ENCODE measurements at places on chromosomes 4 and X.

GRCh38 chr4:92305148-92305877, 1.5 kb downstream of the GRID2 start:
- peak; percentile 75 for DNase-seq

- DNase-seq = peak; percentile 98
Observed at GRCh38 chrX:2928583-2929434, at the start of gene ARSD. ARSD (minus strand) TSS chrX:2929339; CDS start chrX:2929275, 64 bp downstream.

GRCh38 chr4:155679343-155679742, 12.7 kb downstream of the GUCY1A1 start:
- no peak for DNase-seq

DNA sequence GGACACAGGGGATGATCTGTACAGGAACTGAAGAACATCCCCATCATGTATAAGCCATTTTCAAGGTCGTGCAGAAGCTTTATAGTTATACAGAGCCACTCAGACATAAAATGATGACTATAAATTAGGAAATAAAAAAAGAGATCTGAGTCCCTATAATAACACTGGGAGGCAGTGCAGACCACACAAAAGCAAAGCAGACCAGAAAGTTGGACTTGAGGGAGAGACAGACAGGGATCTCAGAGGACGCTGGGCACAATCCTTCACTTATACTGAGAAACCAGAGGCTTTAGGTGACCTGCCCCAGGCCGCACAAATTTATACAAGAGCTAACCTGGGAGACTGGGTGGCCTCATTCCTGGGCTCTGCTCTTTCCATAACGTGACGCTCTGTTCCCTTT, 70.5 kb downstream of the HADH start:
- peak; percentile 38 for DNase-seq

DNA sequence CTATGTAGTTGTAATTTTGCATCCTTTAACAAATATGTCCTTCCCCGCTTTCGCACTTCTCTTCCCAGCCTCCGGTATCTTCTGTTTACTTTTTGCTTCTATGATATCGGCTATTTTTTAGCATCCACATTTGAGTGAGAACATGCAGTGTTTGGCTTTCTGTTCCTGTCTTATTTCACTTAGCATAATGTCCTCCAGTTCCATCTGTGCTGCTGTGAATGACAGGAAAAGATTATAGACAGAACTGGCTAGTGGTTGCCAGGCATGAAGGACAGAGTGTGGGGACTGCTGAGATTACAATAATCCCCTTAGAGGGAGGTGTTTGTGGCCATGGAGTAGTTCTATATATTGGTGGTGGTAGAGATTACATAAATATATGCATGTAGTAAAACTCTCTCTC, 588.6 kb downstream of the NLGN4X start:
- DNase-seq = no peak

DNA sequence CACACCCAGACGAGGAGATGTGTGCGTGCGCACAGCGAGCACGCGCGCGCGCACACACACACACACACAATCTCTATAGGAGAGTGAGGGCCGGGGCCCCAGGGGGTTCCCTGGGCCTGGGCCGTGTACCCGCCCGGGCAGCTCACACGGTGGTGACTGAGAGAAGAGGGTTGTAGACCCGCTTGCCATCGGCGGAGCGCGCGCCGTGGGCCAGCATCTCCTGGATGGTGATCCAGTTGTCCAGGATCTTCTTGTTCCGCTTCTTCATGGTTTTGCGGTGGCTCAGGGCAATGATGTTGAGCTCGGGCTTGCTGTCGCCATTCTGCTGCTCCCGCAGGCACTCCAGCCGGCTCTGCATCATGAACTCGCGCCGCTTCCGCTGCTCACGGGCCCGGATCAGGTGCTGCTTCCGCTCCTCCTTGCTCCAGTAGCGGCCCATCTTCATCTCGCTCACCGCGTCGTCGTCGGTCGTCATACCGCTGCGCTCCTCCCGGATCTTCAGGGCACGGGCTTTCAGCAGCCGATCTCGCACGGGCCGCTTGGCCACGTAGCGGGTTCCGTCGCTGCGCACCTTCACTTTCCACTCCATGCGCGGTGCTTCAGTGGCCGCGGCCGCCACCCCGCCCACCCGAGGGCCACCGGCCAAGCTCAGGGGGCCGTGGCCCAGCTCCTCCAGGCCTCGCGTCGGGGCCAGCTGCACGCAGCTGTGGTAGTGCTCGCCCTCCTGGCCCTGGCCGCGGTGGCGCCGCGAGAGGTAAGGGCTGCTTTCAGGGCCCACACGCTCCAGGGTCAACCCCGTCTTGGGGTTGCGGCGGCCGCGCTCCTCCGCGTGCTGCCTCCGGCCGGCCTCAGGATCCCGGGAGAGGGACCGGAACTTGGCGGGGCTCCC, 9.0 kb downstream of the SSR4 start:
- DNase-seq = no peak

GRCh38 chr4:147811878-147812277, 80.0 kb downstream of the ARHGAP10 start:
- no peak for DNase-seq

- DNase-seq = no peak
Observed at GRCh38 chr4:139958739-139959098, 195.3 kb downstream of the MAML3 start.

DNA sequence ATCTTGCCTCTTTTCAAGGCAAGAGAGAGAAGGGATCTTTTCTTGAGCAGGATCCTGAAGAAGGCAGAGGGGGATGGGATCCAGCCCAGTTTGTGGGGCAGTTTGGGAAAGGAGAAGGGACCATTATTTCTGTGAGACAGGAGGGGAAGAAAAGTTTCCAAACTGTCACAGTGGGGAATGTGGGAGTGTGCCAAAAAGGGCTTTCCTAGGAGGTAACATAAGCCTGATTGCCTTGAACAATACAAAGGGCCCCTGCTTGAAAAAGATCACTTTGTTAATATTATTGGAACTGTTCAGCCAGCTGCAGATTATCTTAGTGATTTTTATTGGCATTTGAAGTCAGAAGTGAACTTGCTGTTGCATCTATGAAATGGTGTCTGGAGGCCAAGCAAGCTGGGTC, 55.2 kb downstream of the MTM1 start:
- DNase-seq = peak; percentile 38

- no peak for DNase-seq
Observed at GRCh38 chr4:104906276-104906675, 240.4 kb upstream of the TET2 start.

DNA sequence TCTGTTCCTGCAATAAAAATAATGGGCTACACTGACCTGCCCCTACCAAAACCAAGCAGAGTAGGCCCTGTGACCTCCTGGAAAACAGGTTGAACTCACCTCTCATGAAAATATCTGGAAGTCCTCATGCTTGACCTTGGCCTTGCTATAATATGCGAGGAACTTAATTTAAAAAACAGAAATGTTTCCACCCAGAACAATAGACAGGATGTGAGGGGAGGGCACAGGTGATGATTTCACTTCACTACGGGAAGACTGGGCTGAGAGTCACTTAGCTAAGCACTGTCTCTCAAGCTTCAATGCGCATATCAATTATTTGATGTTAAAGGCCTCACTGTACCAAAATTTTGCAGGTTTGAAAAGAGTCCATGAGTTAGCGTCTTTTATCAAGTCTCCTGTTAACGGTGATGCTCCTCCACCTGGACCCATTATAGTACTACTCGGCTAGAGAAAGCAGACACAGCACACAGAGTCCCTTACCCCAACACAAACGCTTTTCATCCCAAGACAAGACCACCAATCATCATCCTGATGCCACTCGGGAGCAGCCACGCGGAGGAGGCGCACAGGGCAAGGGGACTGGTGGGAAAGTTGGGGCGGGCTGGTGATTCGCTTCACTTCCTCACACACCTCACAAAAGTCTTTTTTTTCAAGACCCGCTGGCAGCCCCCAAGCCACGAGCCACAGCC, 25.9 kb downstream of the ZNF721 start:
- peak; percentile 40 for DNase-seq

GRCh38 chr4:5795580-5795979, 84.6 kb downstream of the EVC start:
- no peak for DNase-seq

DNA sequence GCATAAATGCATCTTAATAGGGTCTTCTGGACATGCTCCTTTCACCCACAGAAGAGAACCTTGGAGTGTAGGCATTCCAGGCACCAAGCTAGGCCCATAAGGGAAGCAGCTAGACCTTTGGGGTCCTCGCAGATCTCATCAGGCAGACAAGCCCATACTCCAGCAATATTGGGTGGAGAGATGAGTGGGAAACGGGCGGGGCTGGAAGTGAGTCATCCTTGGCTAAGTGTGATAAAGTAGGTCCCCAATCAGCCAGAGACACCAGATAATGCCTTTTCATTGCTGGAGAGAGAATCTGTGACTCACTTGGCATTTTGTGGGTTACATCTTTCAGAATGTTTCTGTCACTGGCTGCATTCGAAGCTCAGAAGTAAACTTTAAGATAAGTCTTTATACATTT, 133.3 kb upstream of the MBNL3 start:
- DNase-seq = no peak

DNA sequence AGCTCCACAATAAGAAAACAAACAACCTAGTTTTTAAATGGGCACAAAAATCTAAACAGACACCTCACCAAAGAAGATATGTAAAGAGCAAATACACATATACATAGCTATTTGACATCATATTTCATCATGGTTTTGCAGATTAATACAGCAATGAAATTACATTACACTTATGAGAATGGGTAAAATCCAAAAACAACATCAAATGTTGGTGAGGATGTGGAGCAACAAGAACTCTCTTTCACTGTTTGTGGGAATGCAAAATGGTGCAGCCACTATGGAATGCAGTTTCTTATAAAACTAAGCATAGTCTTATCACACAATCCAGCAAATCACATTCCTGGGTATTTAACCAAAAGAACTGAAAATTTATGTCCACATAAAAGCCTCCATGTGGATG, 25.0 kb downstream of the TLR6 start:
- no peak for DNase-seq

DNA sequence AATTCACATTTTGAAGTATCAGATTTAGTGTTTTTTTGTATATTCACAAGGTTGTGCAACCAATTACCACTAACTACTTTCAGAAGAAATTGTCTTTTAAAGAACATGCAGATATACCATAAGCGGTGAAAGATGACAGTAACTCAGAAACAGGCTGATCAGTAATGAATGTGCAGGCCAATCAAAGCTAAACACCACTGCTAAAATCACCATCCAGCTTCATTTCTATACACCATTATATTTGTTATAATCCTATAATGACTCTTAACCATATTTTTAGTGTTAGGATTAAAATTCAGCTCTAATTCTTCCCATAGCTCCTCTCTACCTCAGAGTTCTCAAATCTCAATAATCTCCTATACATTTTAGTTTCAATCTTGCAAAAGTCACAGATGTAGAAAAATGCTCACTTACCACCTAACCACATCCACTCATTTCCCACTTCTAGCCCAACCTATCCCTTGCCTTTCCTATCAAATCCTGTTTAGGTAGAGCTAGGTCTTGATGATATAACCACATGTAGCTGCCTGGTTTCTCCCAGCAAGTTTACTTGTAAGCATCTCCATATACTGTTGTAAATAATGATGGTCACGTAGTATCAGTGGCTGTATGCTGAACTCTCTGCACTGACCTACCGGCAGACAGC, 16.6 kb downstream of the COQ2 start:
- no peak for DNase-seq

DNA sequence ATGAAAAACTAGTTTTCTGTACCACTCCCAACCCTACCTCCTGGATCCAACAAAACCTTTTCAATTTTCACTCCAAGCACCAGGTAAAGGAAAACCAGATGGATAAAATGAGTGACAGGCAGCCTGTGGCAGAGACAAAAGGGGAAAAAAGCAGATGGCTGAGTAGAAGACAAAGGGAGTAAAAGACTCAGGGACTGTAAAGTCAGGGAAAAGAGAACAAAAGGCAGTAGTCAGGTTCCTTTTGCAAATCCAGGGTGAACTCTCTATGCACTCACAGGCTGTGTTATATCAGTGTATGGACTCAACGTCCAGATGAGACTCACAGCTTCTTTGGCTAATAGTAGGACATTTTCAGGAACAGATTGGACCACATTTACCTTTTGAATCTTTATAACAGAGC, 54.2 kb downstream of the QRFPR start:
- no peak for DNase-seq

Measured in HAP-1 (cell line).